ENCODE measurements at places on chromosomes 1 and 21.

DNA sequence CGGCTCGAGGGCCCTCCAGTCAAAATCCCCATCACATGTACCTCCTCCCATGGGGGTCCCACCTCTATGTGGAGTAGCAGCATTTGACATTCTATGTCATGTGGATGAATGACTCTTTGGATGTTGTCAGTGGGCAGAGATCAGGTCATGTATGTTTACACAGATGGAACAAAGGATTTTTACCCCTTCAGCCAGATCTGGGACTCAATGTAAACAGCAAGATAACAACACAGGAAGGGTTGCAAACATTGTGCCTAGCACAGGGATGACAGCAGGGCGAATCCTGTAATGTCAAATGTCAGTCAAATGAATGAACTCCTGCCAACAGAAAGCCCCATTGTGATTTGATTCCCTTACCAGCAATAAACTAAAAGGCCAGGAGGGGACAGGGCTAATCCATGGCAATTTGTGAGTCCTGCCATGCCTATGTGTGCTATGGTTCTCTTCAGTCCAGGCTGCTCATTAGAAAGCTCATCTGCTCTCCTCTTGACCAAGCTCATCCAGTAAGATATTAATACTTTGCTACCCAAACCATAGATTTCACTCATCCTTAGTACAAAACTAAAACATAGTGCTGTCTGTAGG is 60.3 kb downstream of the PGBD5 start:
- no peak for DNase-seq

DNA sequence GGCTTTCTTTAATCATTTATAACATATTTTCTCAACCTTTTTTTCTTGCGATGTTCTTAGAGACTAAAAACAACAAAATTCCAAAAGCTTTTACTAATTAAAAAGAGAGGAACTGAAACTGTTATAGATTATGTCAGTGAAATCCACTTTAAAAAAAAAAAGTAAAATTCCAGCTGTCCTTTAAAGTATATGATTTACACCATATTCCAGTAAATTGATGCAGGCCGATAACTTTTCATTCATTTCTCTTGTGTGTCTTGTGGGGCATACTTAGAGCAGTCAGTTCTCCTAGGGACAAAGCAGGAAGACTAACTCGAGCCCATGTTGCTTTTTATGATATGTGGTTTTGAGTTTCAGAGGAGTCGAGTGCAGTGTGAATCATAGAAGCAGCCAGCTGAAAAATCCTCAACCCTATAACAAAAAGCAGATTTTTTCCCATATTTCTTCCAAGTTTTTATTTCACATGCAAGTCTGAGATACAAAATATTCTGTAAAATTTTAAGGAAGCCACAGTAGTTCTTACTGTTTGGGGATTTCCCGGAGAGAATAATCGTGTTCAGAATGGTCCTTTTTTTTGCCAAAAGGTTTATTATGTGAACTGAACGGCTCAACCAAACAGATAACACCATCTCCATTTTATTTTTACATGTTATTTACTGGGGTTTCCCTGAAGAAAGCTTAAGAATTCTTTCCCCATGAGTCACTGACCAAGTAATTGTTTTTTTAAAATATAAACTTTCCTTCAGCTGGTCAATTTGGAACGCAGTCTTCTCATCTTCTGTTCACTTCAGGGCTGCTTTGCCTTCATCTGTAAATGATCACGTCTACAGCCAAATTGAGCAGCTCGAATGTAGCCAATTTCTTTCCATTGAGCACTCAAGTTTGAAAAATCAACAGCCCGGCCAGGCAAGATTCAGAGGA is 77.0 kb upstream of the C1orf105 start:
- no peak for DNase-seq

GRCh38 chr1:154290921-154291320 is 18.5 kb downstream of the HAX1 start:
- no peak for DNase-seq

- DNase-seq = no peak
Measured at GRCh38 chr1:54498383-54499096, 49.5 kb upstream of the ACOT11 start.

DNA sequence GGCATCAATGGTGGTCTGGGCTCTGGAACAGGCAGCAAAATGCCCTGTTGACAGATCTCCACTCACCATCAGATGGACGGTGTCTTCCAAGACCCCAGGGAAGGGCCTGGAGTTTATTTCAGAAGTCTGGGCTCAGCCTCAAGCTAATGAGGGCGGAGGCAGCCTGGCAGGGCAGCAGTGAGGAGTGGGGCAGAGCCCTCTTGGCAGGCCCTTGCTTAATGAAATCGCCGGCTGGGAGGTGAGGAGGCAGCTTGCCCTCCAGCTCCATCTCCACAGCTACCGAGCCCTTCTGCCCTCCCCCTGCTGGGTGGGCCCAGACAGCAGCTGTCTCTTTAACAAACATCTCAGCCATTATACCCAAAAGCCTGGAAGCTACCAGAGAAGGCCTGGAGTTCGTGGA is 22.0 kb upstream of the GRIK3 start:
- no peak for DNase-seq

- DNase-seq = no peak
Measured at GRCh38 chr1:113048064-113048463, 24.9 kb upstream of the LRIG2 start.

DNA sequence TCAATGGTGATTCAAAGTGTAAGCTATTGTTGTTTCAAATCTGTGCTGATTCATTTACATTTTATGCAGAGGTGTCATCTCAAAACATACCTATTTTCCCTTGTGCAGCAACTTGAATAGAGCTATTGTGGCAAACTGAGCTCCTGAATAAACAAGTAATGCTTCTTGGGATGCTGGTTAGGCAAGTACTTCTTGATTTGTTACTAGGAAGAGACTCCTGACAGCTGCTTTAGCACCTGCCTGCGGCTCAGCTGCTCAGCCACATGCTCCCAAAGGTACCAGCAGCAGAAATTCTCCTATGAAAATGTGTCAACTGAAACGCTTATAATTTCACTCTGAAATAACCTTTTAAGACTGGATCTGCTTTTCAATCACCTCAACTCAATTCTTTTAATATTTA is 352.3 kb downstream of the RYR2 start:
- DNase-seq = no peak

GRCh38 chr1:82762829-82763532 is 962.2 kb downstream of the ADGRL2 start:
- no peak for DNase-seq

GRCh38 chr1:156608981-156609380 is 7.7 kb upstream of the GPATCH4 start:
- DNase-seq = no peak

- no peak for DNase-seq
Measured at GRCh38 chr1:82946096-82946605, 1052.8 kb downstream of the TTLL7 start.

DNA sequence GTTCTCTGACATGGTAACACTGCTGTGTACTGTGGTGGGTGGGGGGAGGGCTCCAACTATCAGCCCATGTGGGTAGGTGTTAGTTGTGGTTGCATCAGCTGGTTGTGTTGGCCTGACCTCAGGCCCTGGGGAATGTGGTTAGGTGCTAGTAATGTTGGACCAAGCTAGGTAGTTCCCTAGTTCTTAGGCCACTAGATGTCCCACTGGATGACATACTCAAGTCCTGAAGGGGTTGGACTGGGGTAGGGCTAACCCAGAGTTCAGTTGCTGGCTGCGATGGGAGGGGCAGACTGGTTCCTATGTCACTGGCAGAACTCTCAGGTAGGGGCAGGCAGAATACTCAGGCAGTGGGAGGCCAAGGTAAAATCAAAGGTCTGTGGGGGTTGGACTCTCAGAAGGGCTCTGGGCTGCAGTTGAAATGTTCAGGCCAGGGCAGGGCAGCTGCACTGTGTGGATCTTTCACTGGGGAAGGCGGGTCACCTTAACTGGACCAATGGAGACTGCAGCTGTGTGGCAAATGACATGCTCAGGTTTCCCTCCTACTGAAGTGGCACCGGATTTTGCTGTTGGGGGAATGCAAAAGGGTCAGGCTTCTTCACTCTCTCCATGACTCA is 870.7 kb downstream of the LRRIQ3 start:
- no peak for DNase-seq

DNA sequence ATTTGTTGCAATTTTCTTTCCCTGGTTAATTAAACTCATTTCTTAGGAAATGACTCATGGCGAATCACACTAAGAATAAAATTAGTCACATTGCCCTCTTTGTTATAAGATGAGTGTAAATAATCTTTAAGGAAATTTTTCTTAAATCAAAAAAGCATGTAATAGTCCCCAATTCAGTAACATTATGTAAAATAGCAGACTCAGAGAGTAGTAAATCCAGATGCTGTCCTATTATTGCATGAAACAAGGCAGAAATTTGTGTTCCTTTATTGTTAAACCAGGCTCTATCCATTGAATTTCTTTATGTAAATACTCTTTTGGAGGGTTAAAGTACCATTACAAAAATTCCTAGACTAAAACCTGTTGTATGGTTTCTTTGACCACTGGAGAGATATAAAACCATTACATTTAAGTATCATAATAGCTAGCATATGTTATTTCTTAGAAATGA is 154.5 kb upstream of the C1orf87 start:
- DNase-seq = no peak
